Hindlimb muscle (tissue), 1 donor: ENCODE measurements at places on chromosomes 4 and X.

DNA sequence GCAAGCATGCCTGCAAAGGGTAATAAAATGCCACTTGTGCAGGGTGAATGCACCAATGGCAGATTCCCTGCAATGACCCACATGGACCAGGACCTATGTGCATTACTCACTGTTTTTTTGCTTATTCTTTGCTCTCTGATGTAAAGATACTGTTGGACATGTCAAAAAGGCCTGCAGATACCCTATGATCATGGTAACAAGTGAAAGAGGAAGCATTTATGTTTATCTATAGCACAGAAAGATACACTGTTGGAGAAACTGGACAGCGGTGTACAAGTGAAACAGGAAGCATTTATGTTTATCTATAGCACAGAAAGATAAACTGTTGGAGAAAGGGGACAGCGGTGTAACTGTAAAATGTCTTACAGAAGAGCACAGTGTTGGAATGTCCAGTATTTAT is 127.5 kb downstream of the PAPSS1 start:
- no peak for DNase-seq

DNA sequence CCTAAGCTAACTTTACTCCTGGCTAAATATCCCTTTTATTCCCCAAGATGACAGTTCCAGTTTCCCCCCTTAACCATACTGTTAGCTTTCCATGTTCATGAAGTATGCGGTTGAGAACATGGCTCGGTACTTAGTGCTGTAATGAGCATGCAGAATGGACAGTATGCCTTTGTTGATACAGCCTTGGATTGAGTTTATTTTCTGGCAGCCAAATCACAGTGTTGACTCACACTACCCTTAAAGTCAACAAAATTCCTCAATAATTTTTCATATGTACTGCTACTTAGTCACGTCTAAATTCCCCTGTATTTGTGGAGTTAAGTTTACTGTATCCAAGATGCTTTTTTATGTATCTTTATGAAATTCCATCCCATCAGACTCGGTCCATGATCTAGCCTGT is 1.4 kb upstream of the VEGFC start:
- no peak for DNase-seq

DNA sequence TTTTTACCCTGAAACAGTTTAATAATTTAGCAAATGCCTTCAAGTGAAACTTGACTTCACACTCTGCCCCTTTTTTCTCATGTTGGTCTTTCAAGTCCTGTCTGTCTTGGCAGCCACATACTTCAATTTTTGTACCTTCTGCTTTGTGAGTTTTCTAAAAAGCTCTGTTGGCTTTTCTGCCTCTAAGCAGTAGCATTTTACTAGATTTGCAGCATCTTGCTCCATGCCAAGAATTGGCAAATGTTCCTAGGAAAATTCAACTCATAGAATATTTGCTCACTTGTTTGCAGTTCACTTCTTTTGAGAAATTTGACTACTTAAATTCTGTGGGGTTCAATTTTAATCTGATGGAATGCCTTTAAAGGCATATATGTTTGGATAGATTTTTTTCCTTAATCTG is 59.2 kb downstream of the FAM47A start:
- DNase-seq = peak; percentile 7

- no peak for DNase-seq
Observed at GRCh38 chrX:68647156-68647957, at the start of gene STARD8. Gene STARD8 (plus strand): TSS chrX:68647666. CDS start chrX:68647883, 217 bp downstream.

DNA sequence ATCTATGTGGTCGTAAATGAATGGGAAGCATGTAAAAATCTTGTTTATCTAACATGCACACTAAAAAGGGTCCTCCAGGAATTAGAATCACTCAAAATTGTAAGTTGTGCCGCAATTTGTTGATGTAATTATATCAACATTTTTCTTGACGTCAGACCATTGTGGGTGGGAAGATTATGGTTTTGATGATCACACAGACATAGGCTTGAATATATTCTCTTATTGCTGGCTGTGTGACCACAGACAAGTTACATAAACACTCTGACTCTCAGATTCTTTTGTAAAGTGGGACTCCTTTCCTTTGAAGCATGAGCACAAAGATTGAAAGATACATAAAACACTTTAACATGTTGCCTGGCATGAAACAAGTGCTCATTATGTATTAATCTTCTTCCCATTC is 51.5 kb downstream of the IL1RAPL1 start:
- DNase-seq = no peak

GRCh38 chr4:77147079-77147782 is 9.8 kb upstream of the CCNG2 start:
- no peak for DNase-seq

GRCh38 chr4:68921051-68921450 is 30.6 kb downstream of the UGT2A3 start:
- no peak for DNase-seq

- no peak for DNase-seq
Observed at GRCh38 chr4:7947927-7948326, 8.3 kb upstream of the AFAP1 start.

GRCh38 chr4:152369902-152370295 is 166.0 kb downstream of the FBXW7 start:
- no peak for DNase-seq

GRCh38 chr4:80153874-80154544 is 43.3 kb upstream of the PRDM8 start:
- DNase-seq = peak; percentile 39

GRCh38 chrX:150473371-150473770 is 95.0 kb upstream of the MTM1 start:
- no peak for DNase-seq

DNA sequence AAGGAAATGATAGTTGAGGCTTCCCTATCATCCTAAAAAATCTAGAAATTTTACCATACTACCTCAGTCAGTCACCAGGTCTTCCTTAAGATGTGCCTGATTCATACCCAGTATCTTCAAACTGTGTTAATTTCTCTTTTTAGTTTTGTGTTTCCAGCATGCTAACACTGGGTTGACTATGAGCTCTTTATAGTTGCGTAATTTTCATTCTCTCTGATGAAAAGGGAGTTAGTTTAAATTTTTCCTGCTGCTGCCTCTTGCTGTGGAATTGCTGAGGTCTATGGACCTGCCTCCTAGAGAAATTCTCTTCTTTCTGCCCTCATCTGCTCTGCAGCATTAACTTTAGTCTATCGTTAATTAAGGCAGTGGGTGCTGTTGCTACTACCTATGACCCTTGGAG is 66.6 kb downstream of the BANK1 start:
- no peak for DNase-seq
